Sigmoid colon (tissue), 7 donors: ENCODE measurements at places on chromosomes 7 and 10. TPM values are rescaled to one million over a fixed set of nuclear protein-coding genes. Genes with fewer than 3 reads are reported as not detected.

Gene NUTM2A
- total RNA-seq = 2.1 TPM

Gene MYPN
- not detected for total RNA-seq

Gene ITGA8
- 0.66 TPM for total RNA-seq

Gene LYZL1
- total RNA-seq = not detected

DNA sequence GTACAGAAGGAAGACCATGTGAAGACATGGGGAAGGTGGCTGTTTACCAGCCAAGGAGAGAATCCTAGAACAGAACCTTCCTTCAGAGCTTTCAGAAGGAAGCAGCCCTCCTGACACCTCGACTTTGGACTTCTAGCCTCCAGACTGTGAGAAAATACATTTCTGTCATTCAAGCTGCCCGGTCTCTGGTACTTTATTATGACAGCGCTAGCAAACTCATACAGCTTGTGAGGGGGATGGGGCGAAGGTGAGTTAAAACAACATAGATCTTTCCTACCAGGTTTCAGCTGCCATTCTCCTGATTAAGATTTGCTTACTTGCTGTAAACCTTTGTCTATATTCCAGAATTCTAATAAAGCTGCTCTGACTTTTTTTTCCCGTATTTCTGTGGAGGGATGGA is 14.9 kb upstream of the ZNF248 start:
- no peak for DNase-seq

DNA sequence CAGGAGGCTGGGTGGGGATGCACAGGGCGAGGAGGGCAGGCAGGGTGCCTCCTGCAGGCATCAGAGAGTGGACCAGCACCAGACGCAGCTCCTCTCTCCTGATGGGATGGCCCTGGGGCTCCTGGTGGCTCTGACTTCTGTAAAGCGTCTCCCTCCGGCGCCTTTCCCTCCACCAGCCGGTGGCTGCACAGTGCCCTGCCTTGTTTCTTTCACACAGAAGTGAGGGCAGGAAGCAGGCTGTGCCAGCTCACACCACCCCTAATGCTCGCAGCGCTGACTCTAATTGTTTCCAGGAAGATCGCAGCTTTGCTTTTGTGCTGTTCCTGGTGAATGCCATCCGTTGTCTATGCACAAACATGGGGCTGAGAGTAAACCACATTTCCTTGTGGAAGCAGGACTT is 152.3 kb upstream of the LANCL2 start:
- DNase-seq = no peak

GRCh38 chr10:88616250-88616977 is 29.9 kb downstream of the LIPJ start:
- peak; percentile 63 for DNase-seq

- no peak for DNase-seq
These were observed 417.1 kb downstream of the SUGCT start for GRCh38 chr7:40551685-40552576.

DNA sequence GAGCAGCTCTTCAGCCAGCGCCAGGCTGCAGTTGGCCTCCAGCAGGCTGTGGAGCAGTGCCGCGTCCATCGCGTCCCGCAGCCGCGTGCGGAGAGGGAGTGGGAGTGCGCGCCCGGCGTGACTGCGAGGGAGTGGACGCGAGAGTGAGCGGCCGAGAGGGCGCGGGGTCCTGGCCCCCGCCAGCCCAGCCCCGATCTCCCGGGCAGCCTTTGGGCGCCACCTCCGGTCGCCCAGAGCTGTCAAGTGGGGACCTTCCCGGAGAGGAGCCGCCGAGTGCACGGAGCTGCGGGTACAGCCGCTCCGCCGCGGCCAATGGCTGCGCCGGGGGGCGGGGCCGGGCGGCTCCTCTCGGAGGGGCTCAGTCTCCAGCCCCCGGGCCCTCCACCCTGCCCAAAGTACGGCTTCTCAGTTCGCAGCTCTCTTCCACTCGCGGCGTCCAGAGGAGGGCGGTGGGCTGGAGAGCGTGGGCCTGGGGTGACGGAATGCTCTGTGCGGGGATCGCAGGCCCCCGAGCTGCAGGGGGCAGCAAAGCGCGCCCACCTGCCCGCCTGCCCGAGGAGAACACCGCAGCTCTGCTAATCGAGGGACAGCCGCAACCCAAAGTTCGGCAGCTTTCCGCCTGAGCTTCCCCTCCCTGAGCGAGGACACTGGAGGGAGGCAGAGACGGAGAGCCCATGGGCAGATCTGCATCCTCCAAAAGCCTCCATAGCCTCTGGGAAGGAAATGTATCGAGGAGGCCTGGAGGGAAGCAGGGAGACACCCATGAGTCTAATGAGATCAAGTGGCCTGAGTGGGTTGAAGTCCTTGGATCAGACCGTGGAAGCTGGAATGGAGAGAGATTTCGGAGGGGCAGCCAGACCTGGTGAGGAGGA is at the start of gene CRHR2:
TSS of gene CRHR2 (minus strand) at position 245 of the 872 bp plus-strand sequence. CDS start at position 69, 176 bp downstream.
- DNase-seq = no peak

- DNase-seq = peak; percentile 95
These were observed 92.0 kb upstream of the INSIG1 start for GRCh38 chr7:155205368-155206317.
